ENCODE measurements at places on chromosomes 12 and 14.

DNA sequence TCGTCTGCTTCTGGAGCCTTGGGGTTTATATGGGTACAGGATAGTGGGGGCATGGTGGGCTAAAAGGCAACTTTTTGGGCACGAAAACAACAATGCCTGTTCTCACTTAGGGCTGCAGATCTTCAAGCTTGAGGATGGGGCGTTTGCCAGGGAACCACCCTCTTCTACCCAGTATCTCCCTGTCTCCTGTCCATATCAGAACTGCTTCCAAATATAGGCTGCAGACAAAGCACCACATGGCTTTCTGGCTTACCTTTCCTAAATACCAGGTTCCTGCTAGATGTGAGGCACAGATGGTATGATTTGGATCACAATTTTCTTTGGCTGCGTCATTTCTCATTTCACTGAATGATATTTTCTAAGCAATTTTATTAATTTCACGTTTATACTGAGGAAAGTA lies 70.4 kb downstream of the CMAS start:
- DNase-seq: no peak

DNA sequence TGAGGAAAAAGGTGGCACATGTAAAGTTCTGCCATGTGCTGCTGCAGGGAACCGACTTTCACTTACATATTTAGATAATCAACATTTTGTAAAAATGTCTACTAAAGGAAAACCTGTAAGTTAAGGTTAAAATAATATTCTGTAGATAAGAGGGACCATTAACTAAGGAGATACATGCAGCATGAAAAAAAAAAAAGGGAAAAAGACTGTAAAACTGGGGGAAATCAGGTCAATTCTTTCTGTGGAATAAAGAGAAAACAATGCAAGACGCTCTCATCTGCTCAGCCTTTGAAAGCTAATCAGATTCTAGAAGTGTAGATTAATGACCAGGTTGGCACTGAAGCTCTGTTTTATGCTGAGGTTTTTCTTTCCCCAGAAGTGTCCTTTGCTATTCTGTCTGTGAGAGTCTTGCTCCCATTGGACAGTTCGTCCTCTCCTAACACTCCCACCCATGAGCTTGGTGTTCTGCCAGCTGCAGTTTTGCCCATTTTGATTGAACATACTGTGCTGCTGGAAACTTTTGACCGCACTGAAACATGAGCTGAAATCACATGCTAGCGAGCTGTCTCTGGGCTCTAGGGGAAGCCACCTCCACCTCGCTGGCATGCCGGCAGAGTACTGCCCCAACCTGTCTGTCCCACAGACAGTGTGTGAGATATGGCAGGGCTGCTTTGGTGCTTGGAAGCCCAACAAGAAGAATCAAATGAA lies 39.7 kb downstream of the PPTC7 start:
- DNase-seq: peak; percentile 89

DNA sequence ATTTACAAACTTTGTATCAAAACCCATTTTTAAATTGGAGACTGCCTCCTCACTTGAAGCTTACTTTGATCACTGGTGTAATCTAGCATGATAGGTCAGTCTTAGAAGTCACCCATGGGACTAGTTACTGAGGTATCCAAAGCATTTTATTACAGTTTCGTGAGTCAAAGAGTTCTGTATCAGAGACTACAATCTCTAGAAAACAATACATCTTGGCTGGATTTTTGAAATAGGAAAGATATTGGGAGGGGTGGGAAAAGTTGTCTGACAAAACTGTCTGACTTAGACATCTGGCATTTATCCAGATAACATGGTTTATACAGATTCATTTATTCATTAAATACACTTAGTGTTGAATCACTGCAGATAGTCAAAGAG lies 173.5 kb upstream of the PDZRN4 start:
- no peak for DNase-seq

DNA sequence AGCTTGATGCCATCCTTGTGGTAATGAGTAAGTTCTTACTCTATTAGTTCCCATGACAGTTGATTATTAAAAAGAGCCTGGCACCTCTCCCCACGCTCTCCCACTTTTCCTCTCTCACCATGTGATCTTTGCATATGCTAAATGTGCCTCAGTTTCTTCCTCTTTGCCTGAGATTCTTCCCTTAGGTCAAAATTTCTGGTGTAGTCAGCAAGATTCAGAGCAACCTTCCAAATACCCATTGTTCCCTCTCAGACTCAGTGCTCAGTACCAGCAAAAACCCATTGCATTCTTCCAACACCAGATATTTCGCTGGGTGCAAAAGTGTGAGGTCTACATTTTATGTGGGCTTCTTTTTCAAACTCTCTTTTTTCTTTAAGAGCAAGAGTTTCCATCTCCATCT lies 10.8 kb upstream of the USP15 start:
- DNase-seq: no peak

GRCh38 chr12:3350432-3350831 lies 140.6 kb upstream of the PRMT8 start:
- no peak for DNase-seq

DNA sequence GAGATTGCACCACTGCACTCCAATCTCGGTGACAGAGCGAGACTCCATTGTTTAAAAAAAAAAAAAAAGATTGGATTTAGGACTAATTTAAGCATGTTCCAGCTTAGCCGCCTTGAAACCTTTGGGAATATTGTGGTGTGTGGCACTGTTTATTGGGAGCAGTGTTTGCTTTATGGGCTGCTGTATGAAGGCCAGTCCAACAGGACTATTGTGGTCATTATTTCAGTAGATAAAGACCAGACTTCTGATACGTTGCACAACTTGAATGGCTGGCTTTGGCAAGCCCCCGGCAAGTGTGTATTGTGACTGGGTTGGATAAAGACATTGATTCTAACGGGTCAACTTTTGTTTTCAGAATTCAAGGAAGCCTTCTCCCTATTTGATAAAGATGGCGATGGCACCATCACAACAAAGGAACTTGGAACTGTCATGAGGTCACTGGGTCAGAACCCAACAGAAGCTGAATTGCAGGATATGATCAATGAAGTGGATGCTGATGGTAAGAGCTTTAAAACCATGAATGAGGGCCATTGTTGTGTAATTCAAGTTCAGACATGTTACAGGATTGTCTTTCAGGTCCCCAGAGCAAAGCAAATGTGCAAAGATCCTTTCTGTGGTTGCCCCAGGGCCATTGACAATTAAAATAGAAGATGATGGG lies 4.2 kb downstream of the CALM1 start:
- no peak for DNase-seq

- no peak for DNase-seq
Observed at GRCh38 chr12:111297703-111298426, 71.0 kb downstream of the PHETA1 start.

GRCh38 chr12:92143258-92143657 lies 2.4 kb downstream of the BTG1 start:
- DNase-seq: no peak

- DNase-seq: no peak
Observed at GRCh38 chr14:80946797-80947196, 5.3 kb upstream of the CEP128 start.

GRCh38 chr12:56013482-56013881 lies 7.4 kb upstream of the IKZF4 start:
- no peak for DNase-seq

DNA sequence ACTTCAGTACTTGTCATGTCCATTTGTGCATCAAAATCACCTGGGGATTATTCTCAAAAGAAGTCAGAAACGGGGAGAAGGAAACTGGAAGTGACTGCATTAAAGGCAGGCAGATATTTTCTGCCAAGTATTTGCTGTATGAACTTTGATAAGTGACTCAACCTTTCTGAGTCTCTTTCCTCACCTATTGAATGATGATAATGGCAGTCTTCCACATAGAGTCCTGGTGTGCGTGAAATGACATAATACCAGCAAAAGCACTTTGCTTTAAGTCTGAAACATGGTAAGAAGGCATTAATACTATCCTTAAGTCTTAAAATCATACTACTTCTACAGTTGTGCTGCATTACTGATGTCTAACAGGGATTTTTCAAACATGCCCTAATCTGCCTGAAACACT lies 278.5 kb downstream of the ADAMTS20 start:
- DNase-seq: no peak

GRCh38 chr14:52325630-52326029 lies 11.5 kb downstream of the PTGER2 start:
- no peak for DNase-seq

All from left ventricle myocardium inferior (tissue), 1 donor.